ENCODE measurements at places on chromosomes 3 and 15.

DNA sequence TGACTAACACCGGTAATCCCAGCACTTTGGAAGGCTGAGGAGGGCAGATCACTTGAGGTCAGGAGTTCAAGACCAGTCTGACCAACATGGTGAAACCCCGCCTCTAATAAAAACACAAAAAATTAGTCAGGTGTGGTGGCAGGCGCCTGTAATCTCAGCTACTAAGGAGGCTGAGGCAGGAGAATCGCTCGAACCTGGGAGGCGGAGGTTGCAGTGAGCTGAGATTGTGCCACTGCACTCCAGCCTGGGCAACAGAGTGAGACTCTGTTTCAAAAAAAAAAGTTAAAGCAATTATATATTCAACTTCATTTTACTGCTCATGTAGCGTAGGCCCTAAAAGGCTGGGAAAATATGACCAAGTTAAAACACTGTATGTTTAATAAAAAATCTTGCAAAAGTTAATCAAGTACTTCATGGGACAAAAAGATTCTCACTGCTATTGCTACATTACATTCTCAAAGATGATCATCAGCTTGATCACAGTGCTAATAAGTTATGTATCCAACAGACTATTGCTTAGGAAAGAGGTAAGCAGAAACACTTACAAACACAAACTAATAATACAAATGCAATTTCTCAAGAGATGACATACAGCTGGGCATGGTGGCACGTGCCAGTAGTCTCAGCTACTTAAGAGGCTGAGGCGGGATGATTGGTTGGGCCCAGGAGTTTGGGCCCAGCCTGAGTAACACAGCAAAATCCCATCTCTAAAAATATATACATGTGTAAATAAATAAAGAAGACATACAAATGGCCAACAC is 2.7 kb downstream of the COPS2 start:
- DNase-seq = no peak

GRCh38 chr3:37114251-37115145 is 59.9 kb downstream of the LRRFIP2 start:
- no peak for DNase-seq

DNA sequence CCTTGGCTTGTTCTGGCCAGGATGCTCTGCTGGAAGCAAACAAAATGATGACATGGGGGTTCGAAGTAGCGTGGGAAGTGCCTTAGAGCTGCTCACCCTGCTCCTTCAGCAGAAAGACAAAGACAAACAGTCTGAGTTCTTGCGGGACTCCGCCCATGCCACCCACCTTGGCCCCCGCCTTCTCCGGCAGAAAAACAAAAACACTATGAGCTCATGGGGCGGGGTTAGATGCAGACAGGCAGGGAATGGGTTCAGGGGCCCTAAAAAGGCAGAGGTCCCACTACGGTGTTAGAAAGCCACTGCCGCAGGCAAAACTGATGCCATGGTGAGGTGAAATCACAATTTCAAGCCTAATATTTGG is 9.7 kb upstream of the NCKIPSD start:
- no peak for DNase-seq

GRCh38 chr3:126130981-126131745 is 47.2 kb upstream of the SLC41A3 start:
- no peak for DNase-seq

GRCh38 chr15:77019521-77020331 is 24.8 kb downstream of the PSTPIP1 start:
- DNase-seq = peak; percentile 61

Measured in stimulated activated CD8-positive, alpha-beta memory T cell treated with anti-CD3 and anti-CD28 coated beads, Interleukin-7, amount 100 ng/mL, for 48 hours (primary cell).